ENCODE measurements at places on chromosomes 6 and 20.

DNA sequence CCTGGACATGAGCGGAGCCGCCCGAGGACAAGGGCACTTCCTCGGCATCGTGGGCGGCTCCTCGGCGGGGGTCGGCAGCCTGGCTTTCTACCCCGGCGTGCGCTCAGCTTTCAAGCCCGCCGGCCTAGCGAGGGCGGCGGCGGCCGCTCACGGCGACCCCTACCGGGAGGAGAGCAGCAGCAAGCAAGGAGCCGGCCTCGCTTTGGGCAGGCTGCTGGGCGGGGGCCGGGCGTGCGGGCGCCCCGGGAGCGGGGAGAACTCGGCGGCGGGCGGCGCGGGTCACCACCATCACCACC, 6.7 kb downstream of the PRDM13 start:
- peak; percentile 57 for DNase-seq

- no peak for DNase-seq
Measured at GRCh38 chr6:37492236-37492972, 7.3 kb downstream of the CCDC167 start.

GRCh38 chr6:144008120-144008811, at the start of gene PLAGL1:
Gene PLAGL1 (minus strand): TSS chr6:144008259. CDS start chr6:143948136, 60,123 bp downstream.
- peak; percentile 87 for DNase-seq

DNA sequence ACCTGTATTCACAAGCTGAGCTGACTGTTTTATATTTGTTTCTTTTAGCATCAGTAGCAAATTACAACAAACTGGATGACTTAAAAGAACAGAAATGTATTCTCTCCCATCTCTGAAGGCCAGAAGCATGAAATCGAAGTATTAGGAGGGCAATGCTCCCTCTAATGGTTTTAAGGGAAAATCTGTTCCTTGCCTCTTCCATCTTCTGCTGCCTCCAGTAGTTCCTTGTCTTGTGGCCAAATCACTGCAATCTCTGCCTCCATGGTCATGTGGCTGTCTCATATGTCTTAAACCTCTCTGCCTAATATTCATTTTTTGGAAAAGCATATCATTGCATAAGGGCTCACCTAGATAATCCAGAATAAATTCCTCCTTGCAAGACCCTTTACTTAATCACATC, 25.2 kb upstream of the ASCC3 start:
- DNase-seq, result no peak

DNA sequence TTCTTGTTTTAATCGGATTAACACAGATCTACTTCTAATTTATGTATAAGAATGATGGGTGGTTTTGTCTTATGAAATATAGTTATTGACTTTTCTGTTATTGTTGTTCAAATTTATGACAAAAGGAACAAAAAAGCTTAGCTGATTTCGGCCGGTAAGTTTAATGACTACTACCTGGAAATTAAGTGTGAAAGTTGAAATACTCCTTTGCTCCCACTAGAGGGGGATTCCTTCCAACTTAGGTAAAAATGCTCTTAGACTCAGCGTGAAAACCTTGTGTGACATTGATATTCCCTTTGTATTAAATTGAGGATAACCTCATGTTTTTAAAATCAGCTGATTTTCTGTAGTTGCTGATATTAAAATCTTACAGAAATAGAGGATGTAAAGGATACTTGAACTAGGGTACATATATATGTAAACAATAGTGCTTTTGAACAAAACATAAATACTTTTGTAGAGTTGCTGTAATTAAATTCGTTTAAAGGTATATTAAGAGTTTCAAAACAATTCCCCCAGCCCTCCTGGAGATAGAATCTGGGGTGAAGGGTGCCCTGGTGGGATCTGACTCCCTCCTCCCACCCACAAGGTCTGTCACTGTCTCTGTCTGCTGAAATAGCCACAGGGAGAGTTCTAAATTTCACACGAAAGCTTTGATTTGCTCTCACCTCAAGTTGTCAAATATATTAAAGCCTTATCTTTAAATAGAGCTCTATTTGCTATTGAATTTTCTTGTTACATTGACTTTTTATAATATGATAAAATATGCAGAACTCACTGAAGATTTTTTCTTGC, 257.5 kb downstream of the ARID1B start:
- DNase-seq, result no peak

GRCh38 chr6:169363590-169363989, 109.9 kb upstream of the THBS2 start:
- no peak for DNase-seq

- no peak for DNase-seq
Measured at GRCh38 chr20:58647162-58647795, 3.8 kb upstream of the STX16 start.

GRCh38 chr20:47392015-47392720, 35.7 kb upstream of the ZMYND8 start:
- DNase-seq, result no peak

DNA sequence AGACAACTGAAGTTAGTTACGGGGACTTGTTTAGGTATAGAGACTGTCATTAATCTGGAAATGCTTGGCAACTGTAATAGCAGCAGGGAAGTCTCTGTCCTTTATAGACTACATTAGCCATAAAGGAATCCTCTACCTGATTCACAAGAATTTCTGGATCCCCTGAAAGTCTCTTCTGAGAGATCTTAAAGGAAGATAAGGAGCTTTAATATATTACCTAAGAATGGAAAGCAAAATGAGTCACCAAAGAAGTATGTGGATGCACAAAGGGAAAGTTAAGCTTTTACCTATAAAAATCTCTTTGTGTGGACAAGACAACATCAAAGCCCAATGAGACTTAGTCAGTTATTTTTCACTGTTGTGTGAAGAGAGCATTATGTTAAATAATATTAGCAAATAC, 92.2 kb upstream of the RSPO3 start:
- no peak for DNase-seq

GRCh38 chr6:10837622-10837994, 731 bp downstream of the MAK start:
- no peak for DNase-seq

- DNase-seq, result no peak
Measured at GRCh38 chr6:63663147-63663955, 27.7 kb downstream of the PHF3 start.

- DNase-seq, result peak; percentile 43
Measured at GRCh38 chr20:13008761-13009681, at the start of gene SPTLC3. Gene SPTLC3 (plus strand): TSS chr20:13008972. CDS start chr20:13009268, 296 bp downstream.

DNA sequence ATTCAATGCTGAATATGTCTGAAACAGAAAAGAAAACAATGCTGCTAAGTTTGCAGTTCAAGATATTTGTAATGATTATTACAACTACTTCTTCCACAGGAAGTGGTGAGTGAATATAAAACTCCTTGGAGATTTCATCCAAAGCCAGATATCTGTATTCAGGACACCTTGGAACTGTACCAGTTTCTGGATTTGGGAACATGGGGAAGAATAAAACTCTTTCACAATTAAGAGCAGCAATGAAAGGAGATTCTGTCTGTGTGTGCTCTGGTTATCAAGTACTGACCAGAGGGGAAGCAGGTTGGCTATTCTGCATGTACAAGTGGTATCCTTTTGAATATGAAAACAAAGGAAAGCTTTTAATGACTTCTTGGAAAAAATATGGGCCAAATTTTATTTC, 21.1 kb downstream of the ELOVL2 start:
- DNase-seq, result no peak

- DNase-seq, result no peak
Measured at GRCh38 chr6:61592238-61592637, 693.8 kb downstream of the KHDRBS2 start.

GRCh38 chr6:130847001-130847910, 20.1 kb downstream of the SMLR1 start:
- no peak for DNase-seq

DNA sequence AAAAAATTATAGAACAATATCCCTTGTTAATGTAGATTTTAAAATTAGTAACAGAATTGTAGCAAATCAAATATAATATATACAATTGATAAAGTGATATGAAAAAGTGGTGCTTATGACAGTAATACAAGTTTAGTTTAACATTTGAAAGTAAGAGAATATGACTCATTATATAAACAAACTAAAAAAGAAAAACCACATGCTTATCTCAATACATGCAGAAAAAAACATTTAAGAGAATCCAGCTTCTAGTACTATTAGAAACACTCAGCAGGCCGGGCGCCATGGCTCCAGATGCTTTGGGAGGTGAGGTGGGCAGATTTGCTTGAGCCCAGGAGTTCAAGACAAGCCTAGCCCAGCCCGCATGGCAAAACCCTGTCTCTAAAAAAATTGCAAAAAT, 60.7 kb upstream of the LAMA2 start:
- peak; percentile 60 for DNase-seq

GRCh38 chr6:12066297-12066696, 54.2 kb downstream of the HIVEP1 start:
- DNase-seq, result no peak

- no peak for DNase-seq
Measured at GRCh38 chr20:46638134-46638897, 12.9 kb downstream of the SLC13A3 start.

DNA sequence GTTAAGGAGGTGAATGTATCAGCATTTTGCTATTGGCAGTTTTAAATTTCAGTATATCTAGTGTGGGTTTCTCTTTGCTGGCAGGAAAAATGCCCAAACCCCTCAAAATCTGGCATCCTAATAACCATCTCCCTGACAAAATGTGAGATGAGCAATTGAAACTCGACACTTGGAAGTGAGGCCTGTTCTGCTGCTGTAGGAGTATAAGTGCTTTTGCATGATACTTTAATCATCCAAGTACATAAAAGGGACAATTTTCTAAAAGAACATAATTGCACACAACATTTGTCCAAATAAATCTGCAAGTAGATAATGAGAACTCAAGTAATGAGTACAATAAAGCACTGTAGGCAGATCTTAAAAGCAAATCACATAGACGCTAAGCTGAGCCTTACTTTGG, 36.5 kb downstream of the LAMP5 start:
- DNase-seq, result no peak

- DNase-seq, result peak; percentile 90
Measured at GRCh38 chr6:3750317-3751076, 1.0 kb downstream of the PXDC1 start.

- no peak for DNase-seq
Measured at GRCh38 chr20:24682496-24682985, 213.1 kb downstream of the SYNDIG1 start.

DNA sequence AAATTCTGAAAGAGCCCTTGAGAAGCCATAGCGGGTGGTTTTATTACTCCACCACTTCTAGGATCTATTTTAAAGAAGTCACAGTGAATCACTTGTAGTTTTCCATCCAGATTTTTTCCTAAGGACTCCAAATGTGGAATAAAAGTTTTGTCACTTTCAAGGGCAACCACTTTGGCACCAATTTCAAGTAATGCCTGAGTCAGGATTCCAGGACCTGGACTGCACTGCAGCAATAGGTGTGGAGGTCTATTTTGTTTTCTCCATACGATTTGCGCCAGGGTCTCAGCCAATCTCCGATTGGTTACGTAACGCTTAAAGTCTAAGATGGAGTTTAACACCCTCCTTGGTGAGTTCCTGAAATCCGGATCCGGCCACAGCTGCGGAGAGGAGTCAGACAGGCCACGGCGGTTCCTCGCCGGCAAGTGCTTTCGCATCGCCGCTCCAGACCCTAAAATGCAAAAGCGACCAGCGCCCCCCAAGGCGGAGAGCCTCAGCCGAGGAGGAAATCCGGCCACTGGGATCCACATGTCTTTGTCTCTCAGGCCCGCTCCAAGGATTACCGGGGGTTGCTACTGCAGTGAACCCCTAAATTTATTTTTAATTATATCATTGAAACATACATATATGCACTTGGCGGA, 18.6 kb upstream of the PPP1R3G start:
- no peak for DNase-seq

GRCh38 chr6:56959938-56960337, 5.0 kb downstream of the BEND6 start:
- DNase-seq, result no peak

DNA sequence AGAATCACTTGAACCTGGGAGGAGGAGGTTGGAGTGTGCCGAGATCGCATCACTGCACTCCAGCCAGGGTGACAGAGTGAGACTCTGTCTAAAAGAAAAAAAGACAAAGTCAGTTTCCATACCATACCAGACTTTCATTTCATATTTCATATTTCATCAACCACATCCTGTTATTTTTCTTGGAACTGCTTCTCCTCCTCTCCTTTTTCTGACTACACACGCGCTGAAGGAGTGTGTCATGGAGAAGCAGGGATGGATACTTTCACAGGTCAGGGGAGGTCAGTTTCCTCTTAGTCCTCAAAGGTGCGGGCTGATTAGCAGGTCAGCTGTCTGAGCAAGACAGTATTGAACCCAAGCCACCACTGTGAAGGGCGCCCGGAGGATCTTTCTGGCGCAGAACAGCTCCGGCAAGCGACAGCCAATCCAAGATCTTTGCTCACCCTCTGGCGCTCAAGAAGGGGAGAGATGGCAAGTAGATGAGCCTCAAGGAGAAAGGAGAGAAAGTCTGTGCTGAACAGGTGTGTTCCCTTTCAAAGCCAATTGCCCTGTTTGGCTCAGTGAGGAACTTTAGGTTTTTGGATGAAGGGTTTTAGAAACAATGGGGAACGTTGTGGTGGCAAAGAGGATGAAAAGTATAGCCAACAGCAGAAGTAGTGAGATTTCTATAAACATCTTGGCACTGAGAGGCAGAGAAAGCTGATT, 18.9 kb upstream of the SYNJ2 start:
- DNase-seq, result no peak

- no peak for DNase-seq
Measured at GRCh38 chr6:141260627-141261015, 872.1 kb upstream of the GJE1 start.

DNA sequence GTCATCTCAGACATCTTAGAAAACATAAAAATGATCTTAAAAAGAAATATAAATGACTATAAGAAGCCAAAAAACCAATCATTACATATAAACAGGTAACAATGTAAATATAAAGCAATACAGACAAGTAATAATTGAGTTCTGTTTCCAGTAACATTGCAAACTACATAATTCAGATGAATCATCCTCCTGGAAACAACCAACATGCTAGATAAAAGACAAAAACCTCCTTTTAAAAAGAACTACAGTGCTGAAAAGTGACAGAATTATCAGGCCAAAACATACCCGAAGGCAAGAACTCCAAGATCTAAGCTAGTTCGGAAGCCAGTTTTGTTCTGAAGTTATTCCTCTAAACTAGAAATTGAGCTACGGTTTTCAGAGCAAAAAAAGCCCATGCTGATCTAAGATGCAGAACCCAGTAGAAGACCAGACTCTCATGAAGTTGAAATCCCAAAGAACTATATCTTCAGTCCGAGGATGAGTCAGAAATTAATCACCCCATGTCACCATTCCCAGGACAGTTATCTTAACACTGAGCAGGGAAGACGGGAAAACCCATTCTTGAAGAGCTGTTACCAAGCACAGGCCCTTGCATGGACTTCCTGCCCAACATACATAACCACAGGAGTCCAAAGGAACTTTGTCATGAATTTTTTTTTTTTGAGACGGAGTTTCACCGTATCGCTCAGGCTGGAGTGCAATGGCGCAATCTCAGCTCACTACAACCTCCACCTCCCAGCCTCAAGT, 9.8 kb downstream of the PGM3 start:
- no peak for DNase-seq

DNA sequence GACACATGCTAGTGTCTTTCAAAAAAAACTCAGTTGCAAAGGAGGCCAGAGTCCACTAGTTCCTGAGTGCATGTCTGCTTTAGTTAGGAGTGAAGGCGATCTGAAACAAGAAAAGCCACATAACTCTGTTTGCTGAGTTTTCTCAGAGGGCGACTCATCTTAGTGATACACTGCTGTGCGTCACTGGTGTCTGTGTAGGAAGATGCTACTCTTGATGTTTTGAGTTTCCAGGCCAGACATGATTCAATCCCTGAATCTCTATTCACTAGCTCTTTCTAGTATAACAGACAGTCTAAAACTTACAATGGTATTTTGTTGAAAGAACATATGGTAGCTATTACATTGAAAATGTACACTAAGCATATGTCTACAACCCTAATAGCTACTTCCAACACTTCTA, 60.9 kb downstream of the GFRAL start:
- no peak for DNase-seq

Measured in left ventricle myocardium superior (tissue), 1 donor.